Stimulated activated CD8-positive, alpha-beta memory T cell treated with anti-CD3 and anti-CD28 coated beads, Interleukin-4, amount 100 ng/mL, for 1 hour (primary cell): ENCODE measurements at places on chromosomes 5 and 9.

- DNase-seq = no peak
Measured at GRCh38 chr9:81594415-81594814, 94.9 kb downstream of the TLE1 start.

DNA sequence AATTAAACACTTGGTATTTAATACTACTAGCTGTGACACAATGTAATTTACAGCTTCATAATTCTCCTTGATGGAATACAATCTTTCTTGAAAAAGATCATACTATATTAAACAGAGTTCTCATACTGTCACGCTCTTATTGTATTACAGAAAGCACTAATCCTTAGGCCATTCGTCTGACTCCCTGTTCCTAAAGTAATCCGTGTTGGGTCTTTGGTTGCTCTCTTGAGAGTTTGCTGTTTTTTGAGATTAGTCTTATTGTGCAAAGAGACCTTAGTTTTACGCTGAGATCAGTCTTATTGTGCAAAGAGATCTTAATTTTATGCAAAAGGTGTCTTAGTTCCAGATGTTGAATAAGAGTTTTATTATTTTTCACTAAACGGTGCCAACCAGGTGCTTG is 190.6 kb downstream of the ISL1 start:
- no peak for DNase-seq

DNA sequence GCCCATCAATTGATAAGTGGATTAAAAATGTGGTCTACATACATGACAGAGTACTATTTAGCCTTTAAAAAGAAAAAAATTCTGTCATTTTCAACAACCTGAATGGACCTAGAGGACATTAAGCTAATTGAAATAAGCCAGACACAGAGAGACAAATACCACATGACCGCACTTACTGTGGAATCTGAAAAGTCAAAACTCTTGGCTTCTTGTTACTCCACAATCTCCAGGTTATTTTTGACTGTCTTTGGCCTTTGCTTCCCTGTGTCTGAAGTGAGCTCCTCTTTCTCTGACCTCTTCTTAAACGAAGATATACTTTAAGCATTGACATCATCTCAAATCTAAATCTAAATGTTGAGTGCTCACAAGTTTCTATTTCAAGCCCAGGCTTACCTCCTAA is 265.5 kb upstream of the ADRA1B start:
- DNase-seq = no peak

- DNase-seq = no peak
Measured at GRCh38 chr5:175235251-175235960, 208.6 kb downstream of the DRD1 start.

DNA sequence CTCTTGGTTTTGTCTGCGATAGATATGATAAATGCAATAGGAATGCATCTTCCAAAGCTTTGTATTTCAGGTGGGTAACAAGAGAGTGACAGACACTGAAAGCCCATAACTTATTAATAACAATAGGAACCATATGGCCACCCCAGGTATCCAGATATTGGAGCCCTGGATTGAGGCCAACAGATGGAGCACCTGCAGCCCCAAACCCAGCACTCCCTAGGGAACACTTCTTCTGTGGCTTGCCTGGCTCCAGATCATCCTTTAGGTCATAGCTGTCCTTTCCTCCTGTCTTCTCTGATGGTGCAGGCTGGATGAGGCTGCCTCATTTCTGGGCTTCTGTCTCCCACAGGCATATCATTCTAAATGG is 5.0 kb upstream of the IL3 start:
- no peak for DNase-seq

- no peak for DNase-seq
Measured at GRCh38 chr9:136587145-136587943, 41.5 kb upstream of the NOTCH1 start.

DNA sequence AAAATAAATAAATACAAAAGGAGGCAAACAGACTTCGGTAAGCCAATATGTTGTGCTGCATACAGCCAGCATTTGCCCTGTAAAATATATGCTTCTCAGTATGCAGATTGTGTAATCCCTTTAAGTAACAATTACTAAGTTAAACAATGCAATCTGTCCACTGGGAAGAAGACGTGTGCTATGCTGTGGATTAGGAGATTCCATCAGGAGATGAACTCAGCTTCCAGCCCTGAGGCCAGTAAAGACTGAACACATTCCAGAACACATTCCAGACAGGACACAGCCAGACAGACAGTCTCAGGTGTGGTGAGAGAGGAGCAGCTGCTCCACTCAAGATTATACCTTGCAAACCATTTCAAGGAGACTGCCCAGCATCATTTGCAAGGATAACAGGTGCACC is 97.8 kb downstream of the MPDZ start:
- no peak for DNase-seq

DNA sequence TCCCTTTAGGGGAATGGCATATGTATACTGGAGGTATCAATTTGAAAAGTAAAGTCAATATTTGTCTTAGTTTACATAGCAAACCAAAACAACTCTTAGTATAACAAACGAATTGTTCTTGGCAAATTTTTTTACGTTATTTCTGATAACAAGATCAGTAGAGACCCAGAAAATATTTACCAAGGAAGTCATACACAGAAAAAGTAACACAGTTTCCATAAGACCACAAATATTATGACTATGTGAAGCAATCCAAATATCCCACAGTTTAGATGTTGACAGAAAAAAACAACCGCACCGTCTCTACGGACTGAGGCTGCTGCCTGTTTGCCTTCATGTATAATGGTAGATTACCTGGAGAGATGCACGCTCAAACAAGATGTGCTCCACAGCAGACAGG is 46.5 kb upstream of the DAPK1 start:
- DNase-seq = no peak

DNA sequence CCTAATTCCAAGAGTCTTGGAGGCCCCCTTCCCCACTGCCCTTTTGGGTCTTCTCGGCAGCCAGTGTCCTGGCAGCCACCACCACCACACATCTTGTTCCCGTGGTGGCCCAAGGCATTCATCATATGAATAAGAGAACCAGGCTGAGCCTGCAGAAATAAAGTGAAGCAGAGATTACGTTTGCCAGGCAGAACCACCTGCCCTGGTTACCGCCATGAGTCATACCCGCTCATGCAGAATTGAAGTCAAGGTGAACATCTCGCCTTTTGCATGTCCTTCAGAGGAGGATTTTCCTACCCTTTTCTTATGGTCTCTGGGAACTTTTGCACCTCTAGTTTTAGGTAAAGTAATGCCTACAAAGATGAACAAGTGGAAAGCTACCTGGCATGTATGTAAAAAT is 119.5 kb upstream of the LMX1B start:
- DNase-seq = no peak

GRCh38 chr9:98890256-98890655 is 53.5 kb upstream of the COL15A1 start:
- DNase-seq = no peak

DNA sequence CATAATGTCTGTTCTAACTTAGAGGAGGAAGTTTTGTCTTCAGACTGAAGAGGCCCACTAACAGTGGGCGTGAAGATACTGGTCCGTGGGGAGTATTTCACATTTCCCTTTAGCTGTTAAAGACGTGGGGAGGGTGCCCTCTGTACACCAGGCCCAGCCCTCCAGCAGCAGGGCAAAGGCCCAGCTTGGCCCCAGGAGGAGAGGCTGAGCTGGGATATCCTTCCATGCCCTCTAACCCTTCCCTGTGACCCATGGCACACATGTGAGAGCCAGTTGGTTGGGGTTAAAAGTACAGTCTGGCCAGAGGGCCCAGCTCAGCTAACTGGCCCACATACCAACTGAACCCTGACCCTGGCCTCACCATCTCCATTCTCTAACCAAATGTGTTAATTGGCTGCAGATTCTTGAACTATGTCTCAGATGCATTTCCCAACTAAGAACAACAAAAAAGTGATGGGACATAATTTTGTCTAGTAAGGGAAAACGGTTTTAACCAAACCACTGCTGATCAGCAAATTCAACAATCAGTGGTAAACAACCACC is 74.4 kb downstream of the LHFPL2 start:
- DNase-seq = no peak

GRCh38 chr5:96023518-96023917 is 61.9 kb upstream of the ELL2 start:
- DNase-seq = no peak

DNA sequence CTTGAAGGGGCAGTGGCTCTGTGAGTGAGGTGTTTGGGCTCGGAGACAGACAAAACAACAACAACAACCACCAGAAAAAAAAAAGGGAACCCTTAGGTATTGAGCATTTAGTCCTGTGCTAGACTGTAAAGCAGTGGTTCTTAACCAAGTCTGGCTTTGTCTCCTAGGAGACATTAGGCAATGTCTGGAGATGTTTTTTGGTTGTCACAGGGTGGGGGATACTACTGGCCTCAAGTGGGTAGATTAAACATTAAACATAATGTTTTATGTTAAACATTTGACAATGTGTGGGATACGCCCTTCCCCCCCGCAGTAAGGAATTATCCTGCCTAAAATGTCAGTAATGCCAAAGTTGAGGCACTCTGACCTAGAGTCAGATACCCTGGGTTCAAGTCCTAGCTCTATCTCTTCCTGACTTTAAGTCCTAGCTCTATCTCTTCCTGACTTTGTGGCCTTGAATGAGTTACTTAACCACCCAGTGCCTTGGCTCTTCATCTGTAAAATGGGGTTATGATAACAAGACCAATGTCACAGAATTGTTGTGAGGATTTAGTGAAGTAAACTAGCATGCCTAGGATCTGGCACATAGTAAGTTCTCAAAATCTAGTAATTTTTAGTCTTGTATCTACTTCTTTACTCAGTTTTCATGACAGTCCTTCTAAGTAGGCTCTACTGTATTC is 1.8 kb downstream of the TRIM32 start:
- no peak for DNase-seq

DNA sequence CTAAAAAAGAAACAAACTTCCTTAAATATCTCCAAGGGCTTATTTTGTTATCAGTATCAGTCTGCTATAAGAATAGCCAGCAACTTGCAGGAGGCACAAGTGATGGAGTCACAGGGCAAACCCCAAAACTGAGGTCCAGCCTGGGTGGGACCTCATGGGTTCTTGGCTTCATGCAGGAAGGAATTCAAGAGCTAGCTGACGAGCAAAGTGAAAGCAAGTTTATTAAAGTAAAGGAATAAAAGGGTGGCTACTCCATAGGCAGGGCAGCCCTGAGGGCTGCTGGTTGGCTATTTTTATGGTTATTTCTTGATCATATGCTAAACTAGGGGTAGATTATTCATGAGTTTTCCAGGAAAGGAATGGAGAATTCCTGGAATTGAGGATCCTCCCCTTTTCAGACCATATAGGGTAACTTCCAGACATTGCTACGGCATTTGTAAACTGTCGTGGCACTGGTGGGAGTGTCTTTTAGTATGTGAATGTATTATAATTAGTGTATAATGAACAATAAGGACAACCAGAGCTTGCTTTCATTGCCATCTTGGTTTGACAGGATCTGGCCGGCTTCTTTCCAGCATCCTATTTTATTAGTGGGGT is 231.9 kb downstream of the ADAMTSL1 start:
- no peak for DNase-seq

DNA sequence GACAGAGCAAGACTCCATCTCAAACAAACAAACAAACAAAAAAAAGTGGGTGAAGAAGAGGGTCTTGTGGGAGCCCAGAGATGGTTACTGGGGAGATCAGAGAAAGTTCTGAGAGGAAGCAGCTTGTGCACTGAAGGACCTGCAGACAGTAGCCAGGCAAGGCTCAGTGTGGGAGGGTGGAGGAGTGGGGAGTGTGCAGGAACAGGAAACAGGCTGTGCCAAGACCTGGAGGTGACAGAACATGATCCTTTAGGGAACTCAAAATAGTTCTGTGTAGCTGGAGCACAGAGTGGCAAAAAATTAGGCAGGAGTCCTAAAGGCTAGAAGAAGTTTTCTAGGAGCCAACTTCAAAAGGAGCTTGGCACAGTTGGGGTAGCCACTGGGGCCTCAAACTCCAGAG is 19.2 kb upstream of the NANS start:
- DNase-seq = no peak

DNA sequence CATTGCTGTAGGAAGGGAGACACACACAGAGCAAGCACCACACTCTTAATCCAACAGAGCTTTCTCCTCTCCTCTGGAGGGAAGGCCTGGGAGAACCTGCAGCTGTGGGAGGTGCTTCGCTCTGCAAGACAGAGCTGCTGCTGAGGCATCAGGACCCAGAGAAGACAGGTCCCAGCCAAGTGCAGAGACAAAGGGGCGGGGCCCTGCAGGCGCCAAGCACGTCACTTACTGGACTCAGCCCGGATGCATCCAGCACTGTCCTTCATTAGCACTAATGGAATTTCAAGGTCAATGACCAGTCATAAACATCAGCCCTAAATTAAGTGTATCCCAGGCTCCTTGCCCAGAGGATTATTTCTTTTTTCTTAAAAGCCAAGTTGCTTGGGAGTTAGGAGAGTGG is 337.1 kb upstream of the PANK3 start:
- DNase-seq = no peak

GRCh38 chr5:122908662-122909061 is 63.2 kb downstream of the SNX24 start:
- no peak for DNase-seq

- no peak for DNase-seq
Measured at GRCh38 chr9:137582286-137582860, 3.6 kb upstream of the DPH7 start.

DNA sequence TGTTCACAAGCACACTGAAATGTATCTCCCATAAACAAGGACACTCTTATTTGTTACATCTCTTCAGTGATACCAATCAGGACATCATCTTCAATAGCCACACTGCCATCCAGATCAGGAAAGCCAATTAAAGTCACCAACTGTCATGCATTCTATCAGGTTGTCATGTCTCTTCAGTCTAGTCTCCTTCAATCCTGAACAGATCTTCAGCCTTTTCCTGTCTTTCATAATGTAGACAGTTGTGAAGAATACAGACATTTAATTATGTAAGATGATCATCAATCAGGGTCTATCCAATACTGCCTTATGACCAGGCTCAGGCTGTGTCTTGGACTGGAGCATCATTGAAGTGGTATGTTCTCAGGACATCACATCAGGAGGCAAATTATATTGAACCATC is 419.8 kb upstream of the SMC2 start:
- DNase-seq = no peak

- no peak for DNase-seq
Measured at GRCh38 chr9:9631284-9631683, 981.5 kb downstream of the PTPRD start.

DNA sequence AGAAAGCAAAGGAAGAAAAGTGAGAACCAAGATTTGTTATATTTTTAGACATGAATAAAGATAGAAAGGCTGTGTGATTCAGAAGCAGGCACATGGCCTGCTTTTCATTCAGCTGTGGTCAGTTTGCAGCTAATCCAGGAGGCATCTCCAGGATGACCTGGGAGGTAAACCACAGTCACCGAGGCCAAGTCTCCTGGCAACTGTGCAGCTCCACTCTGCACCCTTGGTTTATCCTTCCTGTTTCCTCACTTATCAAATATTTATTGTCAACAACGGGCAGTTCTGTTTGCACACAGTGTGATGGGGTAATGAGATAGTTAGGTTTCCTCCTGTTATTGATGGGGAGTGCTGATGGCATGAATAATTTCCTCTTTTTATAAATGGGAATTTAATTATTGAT is 243.0 kb downstream of the PSAT1 start:
- DNase-seq = no peak

- peak; percentile 19 for DNase-seq
Measured at GRCh38 chr9:78369639-78370219, 72.8 kb downstream of the PSAT1 start.

GRCh38 chr5:112125903-112126302 is 293.2 kb downstream of the EPB41L4A start:
- no peak for DNase-seq

GRCh38 chr5:89071101-89071940 is 188.3 kb upstream of the MEF2C start:
- DNase-seq = no peak
